Left renal pelvis (tissue), 4 donors: ENCODE measurements at places on chromosomes 16 and 17. TPM values are rescaled to one million over a fixed set of nuclear protein-coding genes. Genes with fewer than 3 reads are reported as not detected.

CDH13 gene
- polyA plus RNA-seq: 18.0 TPM

DDX42 gene
- 184 TPM for polyA plus RNA-seq

ODAD4 gene
- polyA plus RNA-seq: 6.8 TPM

ABCC6 gene
- polyA plus RNA-seq: 22.1 TPM

AURKB gene
- polyA plus RNA-seq: 32.3 TPM

ARHGDIG gene
- polyA plus RNA-seq: 1.4 TPM

CEP295NL gene
- 0.34 TPM for polyA plus RNA-seq

SCO1 gene
- polyA plus RNA-seq: 41.8 TPM

UBALD1 gene
- 11.7 TPM for polyA plus RNA-seq

SLC52A1 gene
- polyA plus RNA-seq: 0.14 TPM

KRTAP1-5 gene
- not detected for polyA plus RNA-seq

CACNG4 gene
- 4.3 TPM for polyA plus RNA-seq

KCNH6 gene
- 0.83 TPM for polyA plus RNA-seq

PRMT7 gene
- polyA plus RNA-seq: 54.6 TPM

ABCC3 gene
- 0.63 TPM for polyA plus RNA-seq

KRT15 gene
- 1.4 TPM for polyA plus RNA-seq

SLC25A10 gene
- polyA plus RNA-seq: 12.6 TPM

GAS2L2 gene
- polyA plus RNA-seq: 0.12 TPM

BTBD17 gene
- polyA plus RNA-seq: 0.44 TPM

CFAP119 gene
- polyA plus RNA-seq: 7.5 TPM

SMIM5 gene
- polyA plus RNA-seq: 1.7 TPM

CCDC154 gene
- 4.1 TPM for polyA plus RNA-seq

NBR1 gene
- polyA plus RNA-seq: 160 TPM

DRC3 gene
- polyA plus RNA-seq: 15.8 TPM

LLGL2 gene
- 40.9 TPM for polyA plus RNA-seq
